ENCODE measurements at places on chromosomes 7 and 10.

- no peak for DNase-seq
Measured at GRCh38 chr7:16913643-16914042, 31.9 kb upstream of the AGR3 start.

GRCh38 chr7:36851382-36851781 lies 127.1 kb upstream of the AOAH start:
- no peak for DNase-seq

DNA sequence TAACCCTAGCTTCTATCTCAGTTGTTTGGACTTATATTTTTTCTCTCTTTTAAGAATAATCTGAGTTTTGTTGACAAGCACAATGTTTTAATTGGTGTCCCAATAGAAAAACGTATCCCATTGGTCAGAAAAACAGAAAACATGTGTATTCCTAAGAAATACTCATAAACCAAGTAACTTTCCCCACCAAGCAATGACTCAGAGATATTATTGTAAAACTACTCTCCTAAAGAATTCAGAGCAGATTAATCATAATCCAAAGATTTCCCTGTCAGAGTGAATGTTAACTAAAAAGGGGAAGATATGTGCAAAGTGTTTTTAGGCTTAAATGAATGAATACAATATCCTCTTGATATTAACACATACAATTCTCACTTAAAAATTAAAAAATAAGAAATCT lies 29.4 kb upstream of the MBL2 start:
- no peak for DNase-seq

DNA sequence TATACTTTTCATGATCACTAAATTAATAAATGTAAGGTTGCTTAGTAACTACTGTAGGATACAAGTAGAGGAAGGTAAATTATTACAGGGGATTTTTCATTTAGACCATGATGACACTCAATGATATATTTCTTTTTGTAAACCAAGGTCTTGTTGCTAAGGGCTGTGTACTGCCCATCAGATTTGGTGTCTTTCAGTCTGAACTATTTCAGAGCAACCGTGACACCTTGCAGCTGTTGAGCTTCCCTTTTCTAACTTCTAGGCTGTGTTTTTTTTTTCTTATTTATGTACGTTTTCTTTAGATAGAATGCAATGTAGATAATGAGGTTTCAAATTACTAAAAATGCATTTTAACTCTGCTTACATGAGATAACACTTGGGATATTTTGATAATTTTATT lies 292.0 kb upstream of the MBL2 start:
- DNase-seq, result no peak

DNA sequence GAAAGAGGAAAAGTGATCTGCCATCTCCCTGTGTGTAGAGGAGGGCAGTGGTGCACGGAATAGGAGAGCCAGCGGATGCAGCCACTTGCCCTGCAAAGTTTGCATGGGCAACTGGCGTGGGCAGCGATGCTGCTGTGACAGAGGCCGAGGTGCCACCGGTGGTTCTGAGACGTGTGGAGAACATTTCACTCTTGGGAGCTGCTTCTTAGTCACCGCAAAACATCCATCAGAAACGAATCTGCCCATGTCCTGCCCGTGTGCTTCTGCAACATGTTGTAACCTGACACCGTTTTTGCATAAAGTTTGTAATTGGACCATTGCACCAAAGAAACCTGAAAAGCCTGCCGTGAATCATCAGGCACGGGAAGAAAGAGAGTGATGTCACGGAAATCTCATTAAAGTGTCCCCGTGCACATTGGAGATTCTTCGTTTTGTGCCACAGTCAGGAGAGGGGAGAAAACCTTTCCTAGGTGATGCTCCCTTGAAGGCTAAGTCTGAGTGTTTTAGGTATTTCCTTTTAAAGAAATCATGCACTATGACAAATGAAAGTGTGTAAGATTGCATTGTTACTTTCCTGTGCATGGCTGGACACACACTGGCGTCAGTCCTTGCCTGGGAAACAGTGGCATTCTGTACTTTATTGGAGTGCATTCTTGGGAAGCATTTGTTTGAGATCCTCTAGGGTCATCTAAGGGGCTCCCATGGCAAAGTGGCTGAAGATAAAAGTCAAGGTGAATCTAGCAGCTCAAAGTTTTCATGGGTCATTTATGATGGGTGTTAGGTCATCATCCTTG lies 302.6 kb downstream of the KLF6 start:
- DNase-seq, result peak; percentile 85

- DNase-seq, result no peak
Measured at GRCh38 chr7:90660100-90660499, 64.0 kb downstream of the CDK14 start.

DNA sequence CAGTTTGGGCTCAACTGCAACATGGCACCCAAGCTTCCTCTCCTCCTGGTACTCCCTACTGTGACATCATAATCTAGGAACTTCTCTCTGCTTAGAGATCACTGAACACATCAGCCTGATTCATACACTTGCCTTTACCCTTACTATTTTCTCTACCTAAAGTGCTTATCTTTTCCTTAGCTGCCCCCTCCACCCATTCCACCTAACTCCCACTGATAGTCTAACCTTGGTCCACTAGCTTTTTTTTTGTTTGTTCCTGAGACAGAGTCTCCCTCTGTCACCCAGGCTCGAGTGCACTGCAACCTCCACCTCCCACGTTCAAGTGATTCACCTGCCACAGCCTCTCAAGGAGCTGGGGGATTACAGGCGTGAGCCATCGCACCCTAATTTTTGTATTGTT lies 15.9 kb downstream of the CUL2 start:
- DNase-seq, result no peak

GRCh38 chr7:121547544-121548092 lies 151.5 kb upstream of the FAM3C start:
- DNase-seq, result peak; percentile 56

GRCh38 chr7:1234881-1235500 lies 2.3 kb downstream of the UNCX start:
- DNase-seq, result no peak

DNA sequence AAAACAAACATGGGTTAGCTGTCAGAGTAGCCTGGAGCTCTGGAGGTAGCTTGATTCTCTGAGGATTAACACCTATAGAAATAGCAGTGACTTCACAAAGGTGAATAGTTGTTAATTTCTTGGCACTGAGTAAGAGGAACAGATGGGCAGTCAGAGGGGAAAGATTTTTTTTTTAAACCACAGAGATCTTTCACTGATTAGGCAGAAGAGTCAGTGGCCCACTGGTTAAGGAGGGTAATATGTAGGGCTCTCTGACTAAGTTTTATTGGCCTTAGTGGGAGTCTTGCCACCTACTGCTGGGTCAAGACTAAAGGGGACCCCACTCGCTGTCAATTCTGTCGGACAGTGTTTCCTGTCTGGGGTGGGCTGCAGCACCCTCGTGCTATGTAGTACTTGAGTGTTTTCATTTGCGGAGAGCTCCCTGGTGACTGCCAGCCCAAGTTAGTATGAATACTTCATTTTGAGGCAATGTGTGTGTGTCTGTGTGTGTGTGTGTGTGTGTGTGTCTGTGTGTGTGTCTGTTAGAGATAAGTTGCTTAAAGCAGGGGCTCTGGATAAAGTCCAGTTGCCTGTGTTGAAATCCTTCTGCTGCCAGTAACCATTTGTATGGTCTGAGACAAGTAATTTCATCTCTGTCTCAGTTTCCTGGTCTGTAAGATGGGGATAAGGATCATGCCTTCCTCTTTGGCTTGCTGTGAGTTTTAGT lies 145.2 kb downstream of the ARID5B start:
- DNase-seq, result peak; percentile 91
